NCI-H1105 treated with DMSO at 0.1 percent for 48 hours (cell line): ENCODE measurements at places on chromosomes 13 and 19.
A peak's percentile ranks its signal among the peaks of the same experiment; 100 is the strongest.

DNA sequence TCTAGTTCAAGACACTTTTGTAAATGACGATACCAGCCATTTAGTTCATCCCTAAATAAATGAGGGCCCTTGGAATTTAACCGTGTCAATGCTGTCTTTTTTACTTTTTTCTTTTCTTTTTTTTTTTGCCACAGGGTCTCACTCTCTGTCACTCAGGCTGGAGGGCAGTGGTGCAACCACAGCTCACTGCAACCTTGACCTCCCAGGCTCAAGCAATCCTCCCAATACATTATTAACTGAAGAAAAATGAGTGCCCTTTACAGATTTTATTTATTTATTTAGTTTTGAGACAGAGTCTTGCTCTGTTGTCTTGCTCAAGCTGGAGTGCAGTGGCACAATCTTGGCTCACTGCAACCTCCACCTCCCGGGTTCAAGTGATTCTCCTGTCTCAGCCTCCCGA lies 2.9 kb upstream of the MED4 start:
- no peak for DNase-seq

- no peak for DNase-seq
These were observed 12.5 kb downstream of the DOCK9 start for GRCh38 chr13:98965325-98965724.

- DNase-seq: no peak
These were observed 10.7 kb downstream of the SIGLEC6 start for GRCh38 chr19:51520728-51521127.

DNA sequence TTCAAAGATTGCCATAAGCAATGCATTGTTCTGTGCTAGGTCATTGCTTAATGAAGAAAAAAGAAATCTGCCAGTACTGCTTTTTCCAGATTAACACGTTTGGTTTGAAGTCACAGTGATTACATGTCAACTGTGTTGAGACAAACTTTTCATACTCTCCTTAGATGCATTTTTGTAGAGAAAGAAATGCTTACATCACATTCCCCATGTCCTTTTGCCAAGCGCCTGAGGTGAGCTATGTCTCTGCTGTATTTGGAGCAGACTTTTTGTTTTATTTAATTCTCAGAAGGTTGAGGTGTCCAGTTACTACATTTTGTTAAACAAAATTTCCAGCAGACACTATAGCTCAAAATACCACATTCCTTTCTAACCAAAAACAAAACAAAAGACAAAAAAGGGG lies 16.2 kb downstream of the LACC1 start:
- no peak for DNase-seq

DNA sequence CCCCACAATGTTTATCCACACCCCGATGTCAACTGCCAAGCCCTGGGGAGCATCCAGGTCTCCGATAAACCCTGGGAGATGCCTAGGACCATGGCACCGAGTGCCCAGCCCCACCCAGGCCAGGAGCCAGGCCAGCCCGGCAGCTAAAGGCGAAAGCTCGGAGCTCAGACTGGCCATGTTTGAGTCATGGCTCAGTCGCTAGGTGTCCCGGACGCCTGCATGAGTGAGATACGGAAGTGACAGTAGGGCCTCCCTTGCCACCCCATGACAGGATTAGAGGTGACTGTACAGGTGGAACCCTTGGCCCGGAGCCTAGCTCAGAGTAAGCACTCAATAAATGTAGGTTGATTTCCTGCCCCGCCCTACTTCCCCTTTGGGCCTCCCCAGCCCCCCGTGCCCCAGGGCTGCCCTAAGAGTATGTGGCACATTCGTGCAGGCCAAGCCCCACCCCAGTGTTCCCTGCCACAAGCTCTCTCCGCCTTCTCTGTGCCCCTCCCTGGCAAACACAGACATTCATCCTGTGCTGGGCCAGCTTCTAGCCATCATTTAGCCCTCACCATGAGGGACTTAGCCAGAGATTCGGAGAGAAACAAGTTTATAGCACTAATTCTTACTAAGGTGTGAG lies 5.8 kb upstream of the TPM4 start:
- DNase-seq: no peak

- DNase-seq: no peak
These were observed 27.0 kb upstream of the PTPRS start for GRCh38 chr19:5367530-5368133.

- DNase-seq: no peak
These were observed 796.2 kb upstream of the MIR17HG start for GRCh38 chr13:90551253-90551652.

DNA sequence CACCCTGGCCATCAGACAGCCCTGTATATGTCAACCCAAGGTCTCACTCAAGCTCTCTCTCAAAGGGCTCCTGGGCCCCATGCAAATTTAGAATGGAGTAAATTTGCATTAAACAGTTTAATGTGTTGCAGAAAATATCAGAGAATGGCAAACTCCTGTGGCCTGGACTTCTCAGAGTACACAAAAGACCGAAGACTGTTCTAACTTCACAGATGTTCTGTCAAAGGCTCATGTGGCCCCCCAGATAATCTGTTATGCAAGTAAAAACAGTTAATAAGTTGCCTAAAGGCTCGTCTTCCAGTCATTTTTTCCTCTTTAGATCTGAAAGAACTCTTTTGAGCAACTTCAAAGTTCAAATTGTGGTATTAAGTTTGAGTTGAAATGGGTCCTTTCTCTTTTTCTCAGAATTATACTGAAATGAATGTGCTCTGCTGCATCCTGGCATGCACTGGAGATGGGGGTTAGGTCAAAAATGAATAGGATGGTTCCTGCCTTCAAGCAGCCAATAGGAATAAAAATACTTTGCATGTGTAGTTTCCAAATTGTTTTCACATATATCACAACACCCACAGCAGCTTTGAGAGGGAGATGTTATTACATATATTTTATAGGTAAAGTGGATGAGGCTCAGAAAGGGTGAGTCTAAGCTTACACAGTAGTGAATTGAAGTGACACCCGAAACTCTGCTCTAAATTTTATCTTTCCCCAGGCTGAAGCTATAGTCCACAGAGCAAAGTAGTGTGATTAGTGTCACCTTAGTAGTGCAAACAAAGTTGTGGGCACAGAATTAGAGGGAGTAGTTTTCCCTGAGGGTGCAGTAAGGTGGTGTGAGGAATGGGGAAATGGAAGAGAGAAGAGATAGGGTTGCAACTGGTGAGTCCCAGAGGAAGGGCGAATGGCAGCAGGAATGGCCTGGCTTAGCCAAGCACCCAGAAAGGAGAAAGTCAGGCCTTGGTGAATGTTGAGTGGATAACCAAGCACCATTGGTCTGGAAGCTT lies 205.0 kb upstream of the RFC3 start:
- DNase-seq: no peak

DNA sequence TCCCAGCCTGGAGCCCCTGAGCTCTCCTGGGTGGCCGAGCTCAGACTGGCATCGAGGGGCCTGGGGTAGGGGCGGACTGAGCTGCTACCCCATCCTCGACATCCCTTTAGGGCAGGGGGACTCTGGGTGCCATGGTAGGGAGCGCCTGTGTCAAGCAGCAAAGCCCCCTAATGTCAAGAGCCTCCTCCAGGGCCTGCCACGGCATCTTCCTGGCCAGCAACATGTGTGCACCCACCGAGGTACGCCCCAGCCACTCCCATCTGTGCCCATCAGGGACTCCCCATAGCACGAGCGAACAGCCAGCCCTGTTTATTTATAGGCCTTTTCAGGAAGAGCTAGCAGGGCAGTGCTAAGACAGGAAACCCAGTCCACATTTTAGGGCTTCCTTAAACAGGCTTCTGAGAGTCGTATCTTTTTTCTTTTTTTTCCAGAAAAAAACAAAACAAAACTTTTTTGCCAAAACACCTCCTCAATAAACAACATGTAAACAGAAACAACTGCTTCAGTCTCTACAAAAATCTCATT lies 14.3 kb downstream of the LRP3 start:
- no peak for DNase-seq

GRCh38 chr19:49704888-49705642 lies 14.1 kb downstream of the CPT1C start:
- DNase-seq: no peak

GRCh38 chr19:19643158-19644053 lies at the start of gene GMIP:
GMIP (minus strand) TSS chr19:19643657; CDS start chr19:19643529, 128 bp downstream.
- peak; percentile 77 for DNase-seq

DNA sequence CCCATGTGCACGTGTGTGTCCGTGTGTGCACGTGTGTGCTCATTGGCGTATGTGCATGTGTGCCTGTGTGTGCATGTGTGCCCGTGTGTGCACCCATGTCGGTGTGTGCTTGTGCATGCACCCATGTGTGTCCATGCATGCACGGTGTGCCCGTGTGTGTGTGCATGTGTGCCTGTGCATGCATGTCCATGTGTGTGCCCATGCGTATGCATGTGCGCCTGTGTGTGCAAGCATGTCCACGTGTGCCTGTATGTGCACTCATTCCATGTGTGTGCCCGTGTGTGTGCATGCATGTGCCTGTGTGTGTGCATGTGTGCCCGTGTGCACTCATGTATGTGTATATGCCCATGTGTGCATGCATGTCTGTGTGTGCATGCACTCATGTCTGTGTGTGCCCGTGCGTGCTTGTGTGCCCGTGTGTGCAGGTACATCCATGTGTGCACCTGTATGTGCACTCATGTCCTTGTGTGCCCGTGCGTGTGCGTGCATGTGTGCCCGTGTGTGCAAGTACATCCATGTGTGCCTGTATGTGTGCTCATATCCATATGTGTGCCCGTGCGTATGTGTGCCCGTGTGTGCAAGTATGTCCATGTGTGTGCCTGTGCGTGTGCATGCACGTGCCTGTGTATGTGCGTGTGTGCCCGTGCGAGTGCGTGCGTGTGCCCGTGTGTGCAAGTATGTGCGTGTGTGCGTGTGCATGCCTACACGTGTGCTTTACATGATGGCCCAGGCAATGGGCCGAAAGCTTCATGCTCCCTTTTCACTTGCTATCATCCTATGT lies 21.6 kb upstream of the MATK start:
- no peak for DNase-seq

DNA sequence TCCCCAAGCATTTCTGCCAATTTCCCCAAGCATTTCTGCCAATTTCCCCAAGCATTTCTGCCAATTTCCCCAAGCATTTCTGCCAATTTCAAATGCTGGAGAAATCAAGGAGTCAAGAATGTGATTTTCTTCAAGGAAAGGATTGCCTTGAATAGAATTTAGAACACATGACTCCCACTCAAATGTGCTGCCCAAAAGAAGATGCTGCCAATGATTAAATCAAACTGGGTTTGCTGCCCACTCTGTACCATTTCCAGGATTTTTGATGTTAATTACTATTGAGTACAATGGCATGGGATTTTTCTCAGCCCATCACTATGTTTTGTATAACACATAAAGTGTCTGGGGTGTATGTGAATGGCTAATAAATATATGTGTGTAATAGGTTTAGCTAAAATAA lies 21.9 kb upstream of the ENOX1 start:
- DNase-seq: no peak

DNA sequence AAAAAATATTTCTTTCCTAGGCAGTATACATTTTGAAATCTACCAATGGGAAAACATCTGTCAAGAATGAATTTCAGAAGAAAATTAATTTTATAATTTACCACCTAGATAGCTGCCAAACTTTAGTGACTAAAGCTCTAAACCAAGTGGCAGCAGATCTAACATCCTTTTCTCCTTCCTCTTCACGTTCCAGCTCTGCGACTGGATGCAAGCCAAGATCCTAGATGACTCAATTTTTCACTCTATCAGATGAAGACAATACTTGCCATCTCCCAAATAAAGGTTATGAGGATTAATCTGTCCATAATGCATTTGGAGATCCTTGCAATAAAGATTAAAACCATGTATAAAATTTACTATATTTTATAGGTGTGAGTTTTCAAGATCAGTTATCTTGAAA lies 66.7 kb upstream of the MIR17HG start:
- no peak for DNase-seq

GRCh38 chr13:62684359-62684758 lies 1268.7 kb upstream of the PCDH20 start:
- peak; percentile 34 for DNase-seq

DNA sequence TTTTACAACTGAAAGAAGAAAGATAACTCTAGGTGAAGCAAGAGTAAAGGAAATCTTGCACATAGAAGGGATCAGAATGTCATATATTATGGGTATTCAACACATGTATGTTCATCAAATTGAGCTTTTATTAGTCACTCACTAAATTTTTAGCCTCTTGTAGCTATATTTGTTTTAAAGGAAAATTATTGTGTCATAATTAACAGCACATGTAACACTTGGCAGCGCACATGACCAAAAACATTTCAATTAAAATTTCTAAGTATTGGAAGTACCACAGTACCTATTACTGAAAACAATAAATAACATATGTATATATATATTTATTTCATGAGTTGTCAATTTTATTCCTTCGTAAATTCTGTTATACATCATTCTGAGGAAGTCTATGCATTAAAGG lies 2800.4 kb downstream of the PCDH9 start:
- no peak for DNase-seq

DNA sequence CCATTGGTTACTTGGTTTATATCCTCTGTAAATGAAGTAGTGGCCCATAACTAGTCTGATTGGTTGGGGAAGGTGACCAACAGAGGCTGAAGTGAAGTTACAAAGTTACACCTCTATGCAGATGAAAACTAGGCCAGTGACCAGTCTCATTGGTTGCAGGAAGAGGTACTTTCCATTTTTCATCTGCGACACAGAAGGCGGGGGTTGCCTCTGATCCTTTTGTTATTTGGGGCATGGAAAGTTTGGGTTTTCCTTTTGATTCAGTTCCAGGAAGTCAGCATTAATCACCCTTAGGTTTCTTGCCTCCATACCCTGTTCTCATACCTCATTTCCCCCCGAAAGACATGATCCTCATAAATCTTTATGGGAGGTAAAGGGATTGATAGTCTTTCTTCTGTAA lies 20.2 kb downstream of the ZNF544 start:
- DNase-seq: no peak

DNA sequence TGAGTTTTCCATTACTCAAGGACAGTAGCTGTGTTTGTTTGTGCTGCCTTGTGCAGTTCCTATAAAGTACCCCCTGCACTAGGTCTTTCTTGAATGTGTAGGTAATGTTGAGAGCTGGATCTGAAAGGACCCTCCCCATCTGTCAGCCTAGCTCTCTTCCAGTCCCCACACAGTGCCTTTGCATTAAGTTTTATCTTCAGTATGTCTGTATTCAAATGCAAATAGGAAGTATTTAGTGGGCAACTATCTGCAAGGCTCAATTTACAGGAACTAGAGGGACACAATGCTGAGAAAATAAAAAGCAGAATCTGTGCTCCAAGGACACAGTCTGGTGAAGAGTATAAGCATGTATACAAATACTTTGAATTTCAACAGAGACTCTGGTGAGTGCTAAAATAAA lies 558.5 kb downstream of the RFC3 start:
- DNase-seq: no peak

DNA sequence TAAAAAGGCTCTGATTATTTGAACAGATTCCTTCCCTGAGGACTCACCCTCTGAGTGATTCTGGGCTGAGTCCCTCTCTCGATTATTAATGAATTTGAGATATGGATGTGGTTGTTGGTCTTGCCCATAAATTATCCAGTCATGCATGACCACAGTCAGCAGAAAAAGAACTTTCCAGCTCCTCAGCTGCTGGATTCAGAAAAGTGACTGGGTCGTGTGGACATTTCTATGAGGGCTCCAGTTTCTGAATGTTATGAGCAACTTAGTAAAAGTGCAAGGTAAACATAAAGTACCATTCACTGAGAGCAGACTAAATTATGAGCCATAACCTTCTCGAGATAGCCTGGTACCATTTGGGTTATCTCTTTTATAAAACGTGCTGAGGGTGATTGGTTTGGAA lies 100.1 kb upstream of the CLDN10 start:
- DNase-seq: no peak

GRCh38 chr13:26253262-26253786 lies 605 bp upstream of the CDK8 start:
- no peak for DNase-seq
